Cortex of kidney (tissue), 1 donor: ENCODE measurements at places on chromosomes 1 and 21.

GRCh38 chr1:116759636-116760035 is 5.4 kb downstream of the CD2 start:
- no peak for DNase-seq

GRCh38 chr1:30068787-30069472 is 654.5 kb downstream of the MATN1 start:
- no peak for DNase-seq

- no peak for DNase-seq
Measured at GRCh38 chr1:109275706-109276345, 7.1 kb downstream of the PSRC1 start.

GRCh38 chr1:155073377-155074242 is 5.0 kb upstream of the EFNA3 start:
- DNase-seq: no peak

GRCh38 chr1:62891956-62892562 is 108.1 kb downstream of the ATG4C start:
- no peak for DNase-seq

DNA sequence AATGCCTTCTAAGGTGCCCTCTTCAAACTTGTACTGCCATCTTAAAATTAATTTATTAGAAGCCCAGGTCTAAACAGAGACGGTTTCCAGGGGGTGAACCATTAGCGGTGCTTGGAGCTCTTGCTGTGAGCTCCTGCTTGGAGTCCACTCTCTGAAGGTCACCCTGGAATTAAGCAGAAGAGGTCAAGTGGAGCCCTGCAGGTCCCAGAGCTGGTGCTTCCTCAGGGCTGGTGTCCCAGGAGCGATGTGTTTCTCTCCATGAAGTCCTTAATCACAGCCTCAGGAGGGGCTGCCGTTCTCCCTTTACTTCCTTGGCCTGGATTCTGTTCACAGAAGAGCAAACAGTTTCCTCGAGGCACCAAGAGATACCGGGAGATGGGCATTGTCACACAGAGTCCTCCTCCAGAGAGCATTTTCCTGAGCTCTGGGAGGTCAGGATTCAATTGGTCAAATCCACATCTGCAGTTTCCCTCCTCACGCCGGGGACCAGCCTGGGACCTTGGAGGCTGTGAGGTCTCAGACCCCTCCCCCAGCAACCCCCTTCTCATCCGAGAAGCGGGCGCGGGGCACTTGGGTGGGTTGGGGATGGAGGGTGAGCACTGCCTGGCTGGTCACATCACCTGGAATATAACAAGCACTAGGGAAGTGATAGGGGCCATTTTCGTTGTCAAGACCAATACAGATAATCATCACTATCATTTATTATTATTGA is 310.4 kb downstream of the AJAP1 start:
- no peak for DNase-seq

DNA sequence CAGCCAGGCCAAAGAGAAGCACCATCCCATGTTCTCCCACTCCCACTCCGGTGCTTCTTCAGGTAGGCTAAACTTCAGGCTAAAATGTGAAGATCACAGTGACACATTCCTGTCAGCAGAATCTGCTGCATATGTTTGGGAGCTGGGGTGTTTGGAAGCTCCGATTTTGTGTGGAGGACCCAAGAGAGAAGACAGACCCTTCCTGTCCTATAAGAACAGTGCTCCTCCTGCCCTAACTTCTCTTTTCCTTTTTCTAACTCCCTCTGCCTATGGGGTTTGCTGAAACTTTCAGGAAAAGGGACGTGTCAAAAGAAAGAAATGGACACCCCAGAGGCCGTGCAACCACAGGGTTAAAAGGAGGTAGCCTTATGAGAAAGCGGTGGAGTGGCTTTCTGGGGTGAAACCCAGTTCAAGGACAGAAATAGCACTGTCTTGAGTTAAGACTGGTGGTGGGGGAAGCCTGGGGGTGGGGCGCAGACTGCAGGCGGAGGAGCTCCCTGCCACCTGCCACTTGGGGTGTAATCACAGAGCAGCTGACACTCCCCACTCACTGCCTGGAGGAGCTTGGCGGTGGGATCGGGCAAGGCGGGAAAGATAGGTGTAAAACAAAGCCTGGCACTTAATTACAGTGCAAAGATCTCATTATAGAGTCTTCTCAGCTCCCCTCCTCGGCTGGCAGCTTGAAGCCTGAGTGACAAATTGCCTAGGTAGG is 645 bp upstream of the TLR5 start:
- no peak for DNase-seq

DNA sequence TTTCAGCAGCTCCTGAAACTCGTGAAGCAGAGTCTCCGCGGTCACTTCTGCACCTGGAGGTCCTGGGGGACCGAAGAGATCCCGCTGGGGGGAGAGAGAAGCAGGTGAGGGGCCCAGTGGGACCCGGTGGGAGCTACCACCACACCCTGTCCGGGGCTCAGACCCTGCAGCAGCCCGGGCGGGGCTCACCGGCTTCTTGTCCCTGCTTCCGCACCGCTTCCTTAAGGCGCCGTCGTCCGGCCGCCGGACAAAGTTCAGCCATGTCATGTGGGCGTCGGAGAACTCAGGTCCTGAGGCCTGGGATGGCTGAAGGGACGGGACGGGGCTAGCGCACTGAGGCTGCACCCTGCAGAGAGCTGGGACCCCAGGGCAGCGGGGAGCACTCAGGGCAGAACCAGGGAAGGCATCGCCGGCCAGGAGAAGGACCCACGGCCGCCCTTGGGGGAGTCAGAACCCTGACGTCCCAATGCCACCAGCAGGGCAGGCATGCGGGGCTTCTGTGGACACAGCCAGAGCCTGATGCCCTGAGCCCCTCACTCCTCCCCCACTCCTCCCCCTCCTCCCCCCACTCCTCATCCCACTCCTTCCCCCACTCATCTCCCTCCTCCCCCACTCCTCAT is 2.2 kb downstream of the C1QTNF12 start:
- DNase-seq: no peak

DNA sequence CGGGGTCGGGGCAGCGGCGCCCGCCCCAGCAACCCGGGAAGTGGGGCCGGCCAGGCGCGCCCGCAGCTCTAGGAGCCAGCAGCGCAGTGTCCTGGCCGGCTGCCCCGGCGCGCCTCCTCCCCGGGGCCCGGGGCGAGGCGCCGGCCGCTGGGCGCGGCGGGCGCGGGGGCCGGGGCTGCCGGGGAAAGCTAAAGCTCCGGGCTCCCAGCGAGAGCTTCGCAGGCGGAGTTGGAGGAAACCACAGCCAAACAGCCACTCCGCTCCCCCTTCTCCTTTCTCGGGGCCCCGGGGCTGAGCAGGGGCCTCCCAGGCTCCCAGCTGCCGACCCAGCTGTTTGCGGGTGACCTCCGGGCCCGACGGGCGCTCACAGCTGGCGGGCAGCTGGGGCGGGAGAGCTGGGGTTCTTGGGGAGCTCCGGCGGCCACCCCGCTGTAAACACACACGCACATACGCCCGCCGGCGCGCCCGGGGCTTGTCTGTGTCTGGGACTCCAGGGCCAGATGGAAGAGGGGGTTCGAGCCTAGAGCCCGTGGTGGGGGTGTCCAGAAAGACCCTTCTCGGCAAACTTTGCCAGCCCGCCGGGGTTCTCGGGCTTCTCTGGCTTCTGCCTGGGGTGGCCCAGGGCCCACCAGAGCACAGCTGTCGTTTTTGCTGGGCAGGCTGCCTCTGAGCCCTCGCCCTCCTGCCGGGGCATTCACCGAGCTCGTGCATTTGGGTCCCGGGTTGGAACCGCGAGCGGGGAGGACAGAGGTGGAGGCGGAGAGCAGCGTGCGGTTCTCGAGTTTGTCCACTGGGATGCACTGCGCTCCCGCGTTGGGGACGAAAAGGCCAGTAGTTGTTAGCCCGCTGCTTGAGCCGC is 1.5 kb downstream of the AJAP1 start:
- no peak for DNase-seq

DNA sequence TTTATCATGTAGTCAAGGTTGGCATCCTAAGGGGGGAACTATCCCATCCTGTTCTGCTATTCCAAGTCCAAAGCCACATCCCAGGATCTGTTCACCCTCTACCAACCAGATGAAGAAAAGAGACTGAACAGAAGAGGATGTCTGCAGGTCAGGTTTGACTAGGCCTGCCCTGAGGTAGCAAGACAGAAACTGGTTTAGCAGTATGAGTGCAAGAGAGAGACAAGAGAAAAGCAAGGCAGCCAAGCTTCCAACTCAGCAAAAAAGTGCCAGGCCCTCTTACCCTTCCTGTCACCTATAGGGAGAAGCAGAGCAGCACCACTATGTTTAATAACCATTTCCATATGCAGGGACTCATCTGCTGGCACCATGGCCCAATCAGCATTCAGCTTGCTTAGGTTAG is 320.8 kb upstream of the DUSP10 start:
- DNase-seq: no peak

- no peak for DNase-seq
Measured at GRCh38 chr1:214573386-214574318, 22.2 kb upstream of the PTPN14 start.

DNA sequence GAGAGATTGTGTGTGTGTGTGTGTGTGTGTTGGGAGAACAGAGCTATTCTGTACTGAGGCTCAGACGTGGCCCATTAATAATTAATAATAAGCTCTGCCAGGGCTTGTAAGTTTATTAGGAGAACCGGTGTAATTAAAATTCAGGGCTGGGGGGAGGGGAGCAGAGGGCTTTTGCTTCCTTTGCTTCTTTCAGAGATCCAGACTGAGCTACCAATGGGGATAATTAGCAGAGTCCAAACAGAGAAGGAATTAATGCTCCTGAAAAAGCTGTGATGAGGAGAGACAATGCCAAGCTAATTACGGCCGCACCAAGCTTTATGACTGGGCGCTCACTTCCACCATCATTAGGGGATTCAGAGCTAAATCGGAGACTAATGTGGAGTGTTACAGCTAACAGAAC is 4.5 kb downstream of the SYT6 start:
- no peak for DNase-seq

- no peak for DNase-seq
Measured at GRCh38 chr1:104105465-104105864, 355.8 kb downstream of the AMY1C start.

DNA sequence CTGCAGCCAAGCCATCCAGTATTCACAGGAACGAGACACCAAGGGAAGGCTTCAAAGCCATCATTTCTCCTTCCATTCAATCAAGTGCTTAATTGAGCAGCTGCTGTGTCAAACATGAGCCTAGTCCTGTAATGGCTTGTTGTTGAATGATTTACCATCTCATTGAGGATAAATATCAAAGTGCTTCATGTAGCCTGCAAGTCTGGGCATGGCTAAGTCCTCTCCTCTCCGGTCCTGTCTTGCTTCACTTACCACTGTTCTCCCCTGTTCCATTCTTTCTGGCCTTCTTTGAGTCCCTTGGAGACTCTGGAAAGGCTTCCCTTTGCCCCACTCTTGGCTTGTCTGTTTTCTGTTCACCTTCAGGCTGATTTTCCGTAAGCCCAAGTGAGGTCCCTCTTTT is 279.8 kb downstream of the PBX1 start:
- DNase-seq: no peak

GRCh38 chr1:87134625-87135328 is 193.9 kb upstream of the LMO4 start:
- no peak for DNase-seq
